Left lung (tissue), 14 donors: ENCODE measurements at places on chromosomes 1 and 21. TPM values are rescaled to one million over a fixed set of nuclear protein-coding genes. Genes with fewer than 3 reads are reported as not detected.

Gene ABCD3
- 66.1 TPM for total RNA-seq

Gene GUCA2B
- total RNA-seq, result not detected

Gene NBPF6
- not detected for total RNA-seq

DNA sequence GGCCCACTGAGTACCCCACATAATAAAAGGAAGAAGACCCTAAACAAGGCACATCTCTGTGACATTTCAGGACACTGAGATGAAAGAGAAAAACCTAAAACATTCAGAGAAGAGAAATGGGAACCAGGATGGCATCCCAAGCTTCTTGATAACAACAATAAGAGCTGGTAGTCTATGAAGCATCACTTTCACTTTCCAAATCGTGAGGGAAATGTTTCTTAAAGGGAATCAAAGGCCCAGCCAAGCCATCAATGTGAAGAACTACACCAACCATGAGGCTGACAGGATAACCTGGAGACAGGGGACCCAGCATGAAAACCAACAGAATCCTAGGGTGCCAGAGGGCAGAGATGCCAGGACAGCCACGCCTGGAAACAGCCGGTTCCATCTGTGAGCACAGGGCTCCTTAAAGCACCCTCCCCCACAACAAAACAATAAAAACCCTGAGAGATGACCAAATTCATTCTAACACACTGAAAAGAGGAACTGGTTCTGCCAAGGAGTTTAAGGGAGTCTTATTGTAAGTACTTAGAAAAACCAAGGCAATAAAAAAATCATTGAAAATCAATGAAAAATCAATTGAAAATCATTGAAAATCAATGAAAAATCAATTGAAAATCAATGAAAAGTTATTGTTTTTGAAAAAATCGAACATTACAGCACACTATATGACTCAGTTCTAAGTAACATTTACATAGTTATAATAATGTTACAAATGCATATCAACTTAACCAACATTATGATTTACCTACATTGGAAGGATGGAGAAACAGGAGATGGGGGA lies 141.5 kb upstream of the ERG start:
- no peak overlapping the region for H3K4me3 ChIP-seq
- H3K27me3 ChIP-seq, result no peaks in the 10 kb centered on the region
- DNase-seq, result no peak
- H3K36me3 ChIP-seq, result no peaks in the 10 kb centered on the region

DNA sequence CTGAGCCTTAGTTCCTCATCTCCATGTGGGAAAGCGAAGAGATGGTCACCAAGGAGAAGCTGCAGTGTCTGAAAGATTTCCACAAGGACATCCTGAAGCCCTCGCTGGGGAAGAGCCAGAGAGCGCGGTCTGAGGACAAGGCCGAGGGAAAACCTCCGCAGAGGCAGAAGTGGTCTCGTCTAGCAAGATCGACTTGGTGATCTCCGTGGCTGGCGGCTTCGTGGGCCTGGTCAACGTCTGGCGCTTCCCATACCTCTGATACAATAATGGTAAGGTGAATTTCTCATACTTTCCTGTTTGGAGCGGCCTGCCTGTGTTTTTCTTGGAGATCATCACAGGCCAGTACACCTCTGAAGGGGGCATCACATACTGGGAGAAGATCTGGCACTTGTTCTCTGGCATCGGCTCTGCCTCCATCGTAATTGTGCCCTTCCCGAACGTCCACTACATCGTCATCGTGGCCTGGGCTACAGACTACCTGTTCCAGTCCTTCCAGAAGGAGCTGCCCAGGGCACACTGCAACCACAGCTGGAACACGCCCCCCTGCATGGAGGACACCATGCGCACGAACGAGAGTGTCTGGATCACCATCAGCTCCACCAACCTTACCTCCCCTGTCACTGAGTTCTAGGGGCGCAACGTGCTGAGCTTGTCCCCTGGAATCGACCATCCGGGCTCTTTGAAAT lies 841.1 kb upstream of the TMPRSS15 start:
- no peak overlapping the region for H3K4me3 ChIP-seq
- no peaks in the 10 kb centered on the region for H3K4me1 ChIP-seq
- H3K27me3 ChIP-seq, result no peaks in the 10 kb centered on the region
- H3K36me3 ChIP-seq, result no peaks in the 10 kb centered on the region
- peak; percentile 47 for DNase-seq

DNA sequence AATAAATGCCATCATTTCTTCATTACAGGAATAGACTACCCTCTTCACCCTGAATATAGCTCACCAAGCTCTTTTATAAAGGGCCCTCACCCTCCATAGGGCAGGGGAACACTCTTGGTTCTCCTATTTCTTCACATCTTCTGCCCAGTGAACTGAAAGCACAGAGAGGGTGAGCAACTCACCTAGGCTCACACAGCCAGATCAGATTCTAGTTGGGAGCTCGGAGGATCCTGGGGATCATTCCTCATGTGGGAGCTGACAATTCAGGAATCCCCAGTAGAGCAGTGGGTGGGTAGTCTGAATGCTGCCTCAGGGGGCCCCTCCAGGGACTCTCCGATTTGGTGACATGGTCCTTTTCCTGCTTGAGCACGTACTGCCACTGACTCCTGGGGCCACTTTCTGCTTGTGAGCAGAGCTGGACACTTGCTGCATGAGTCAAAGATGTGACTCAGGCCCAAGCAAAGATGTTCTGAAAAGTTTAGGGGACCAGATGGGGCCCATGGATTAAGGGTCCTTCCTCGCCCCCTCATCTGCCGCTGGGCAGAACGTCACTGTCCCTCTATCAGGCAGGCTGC lies 63.7 kb upstream of the WNT4 start:
- H3K27ac ChIP-seq, result no peak overlapping the region
- H3K36me3 ChIP-seq, result no peaks in the 10 kb centered on the region
- no peak for DNase-seq

DNA sequence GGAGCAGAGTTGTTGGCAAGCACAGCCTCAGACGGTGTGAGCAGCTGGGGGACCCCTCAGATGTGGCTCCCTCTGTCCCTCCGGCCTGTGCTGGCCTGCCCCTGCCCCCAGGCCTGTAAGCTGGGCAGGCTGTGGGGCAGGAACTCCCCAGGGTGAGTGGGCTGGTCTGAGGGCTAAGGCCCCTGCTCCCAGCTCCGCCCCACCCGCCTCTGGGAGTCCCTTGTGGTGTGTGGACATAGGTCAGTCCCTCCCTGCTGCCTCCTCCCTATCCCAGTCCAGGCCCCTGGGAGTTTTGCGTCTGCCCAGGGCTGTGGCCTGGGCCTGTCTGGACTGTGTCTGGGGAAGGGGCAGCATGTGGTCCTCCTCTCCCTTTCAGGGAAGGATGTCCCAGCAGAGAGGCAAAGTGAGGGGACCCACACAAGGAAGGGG lies 3.6 kb upstream of the VWA1 start:
- H3K27me3 ChIP-seq, result peaks cover 84% of the 10 kb centered on the region
- no peak for DNase-seq
- peak overlapping the region; percentile 84 for H3K27ac ChIP-seq
- H3K36me3 ChIP-seq, result no peaks in the 10 kb centered on the region

GRCh38 chr1:236774926-236775325 lies 20.2 kb upstream of the MTR start:
- no peak overlapping the region for H3K27ac ChIP-seq
- no peak overlapping the region for H3K4me3 ChIP-seq
- no peak for DNase-seq
- H3K4me1 ChIP-seq, result no peaks in the 10 kb centered on the region
